NCI-H1436 (cell line): ENCODE measurements at places on chromosomes 16 and 17.
A peak's percentile ranks its signal among the peaks of the same experiment; 100 is the strongest.

DNA sequence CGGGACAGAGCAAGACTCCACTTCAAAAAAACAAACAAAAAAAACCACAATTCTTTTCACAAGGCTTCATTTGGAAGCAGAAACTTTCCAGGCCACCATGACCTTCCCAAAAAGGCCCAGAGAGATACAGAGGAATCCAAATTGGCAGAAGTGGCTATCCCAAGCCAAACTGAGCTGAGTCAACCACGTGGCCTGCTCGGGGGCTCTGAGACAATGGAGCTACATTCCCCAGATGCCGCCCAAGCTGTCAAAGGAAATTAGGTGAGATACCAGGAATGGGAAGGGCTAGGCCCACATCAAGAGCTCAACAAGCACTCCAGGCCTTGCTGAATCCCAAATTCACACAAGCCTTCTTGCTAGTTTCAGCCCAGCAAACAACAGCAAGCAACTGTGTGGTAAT, 5.7 kb upstream of the EXOSC6 start:
- DNase-seq, result no peak

DNA sequence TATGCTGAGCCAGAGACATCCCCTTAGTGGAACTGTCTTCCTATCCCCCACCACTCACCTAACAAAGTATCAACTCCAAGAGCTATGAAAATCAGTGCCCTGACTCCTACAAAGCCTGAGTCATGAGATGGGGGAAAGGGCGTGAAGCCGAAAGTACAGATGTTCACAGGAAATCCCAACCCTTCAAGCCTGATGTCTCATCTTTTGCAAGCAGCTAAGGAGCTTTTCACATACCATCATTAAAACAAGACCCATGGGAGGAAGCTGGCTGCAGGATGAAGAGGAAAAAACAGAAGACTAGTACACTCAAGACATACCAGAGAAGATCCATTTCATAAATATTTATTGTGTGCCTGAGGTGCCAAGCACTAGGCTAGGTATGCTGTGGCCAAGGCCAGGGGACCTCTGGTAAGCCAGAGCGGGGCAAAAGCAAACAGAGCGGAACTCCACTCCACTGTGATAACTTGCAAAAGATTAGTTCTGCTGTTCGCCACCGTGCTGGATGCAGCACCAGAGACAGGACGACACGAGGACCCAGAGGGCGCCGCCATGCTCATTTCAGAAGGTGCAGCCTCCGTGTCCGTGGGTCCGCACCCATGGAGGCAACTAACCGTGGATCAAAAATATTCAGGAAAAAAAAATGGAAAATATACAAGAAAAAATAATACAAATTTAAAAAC, 4.5 kb upstream of the MNT start:
- DNase-seq, result no peak

- peak; percentile 64 for DNase-seq
Measured at GRCh38 chr17:57955183-57955931, at the start of gene CUEDC1. CUEDC1 (minus strand) TSS chr17:57955412; CDS start chr17:57885564, 69,848 bp downstream.

DNA sequence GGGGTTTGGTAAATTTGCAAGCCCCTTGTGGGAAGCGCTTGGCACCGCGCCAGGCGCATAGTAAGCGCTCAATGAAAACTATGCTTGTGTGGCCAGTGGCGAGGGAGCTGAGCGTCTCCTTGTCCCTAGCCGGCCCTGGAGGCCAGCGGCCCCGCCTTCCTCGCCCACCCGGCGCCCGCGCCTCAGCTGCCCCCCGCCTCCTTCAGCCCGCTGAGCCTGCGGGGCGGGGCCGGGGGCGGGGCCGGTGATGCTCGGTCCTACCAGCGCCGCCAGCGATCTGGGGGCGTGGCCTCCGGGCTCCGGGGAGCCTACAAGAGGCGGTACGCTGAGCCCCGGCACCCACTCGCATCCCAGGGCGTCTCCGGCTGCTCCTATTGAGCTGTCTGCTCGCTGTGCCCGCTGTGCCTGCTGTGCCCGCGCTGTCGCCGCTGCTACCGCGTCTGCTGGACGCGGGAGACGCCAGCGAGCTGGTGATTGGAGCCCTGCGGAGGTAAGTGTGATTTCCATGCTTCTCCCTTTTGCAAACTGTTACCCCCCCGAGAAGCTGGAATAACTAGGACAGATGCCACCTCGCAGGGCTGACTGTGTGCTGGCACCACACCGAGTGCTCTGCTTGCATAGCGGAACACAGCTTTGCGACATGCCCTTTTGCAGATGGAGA, at the start of gene CRISPLD2:
TSS of gene CRISPLD2 (plus strand) at position 342 of the 661 bp plus-strand sequence. CDS start 18,511 bp downstream, outside the sequence.
- DNase-seq, result peak; percentile 96
